Ureter (tissue), 1 donor: ENCODE measurements at places on chromosomes 5 and 9. TPM values are rescaled to one million over a fixed set of nuclear protein-coding genes. Genes with fewer than 3 reads are reported as not detected.

MZB1 gene
- total RNA-seq, result 12.9 TPM

PTPN3 gene
- 36.4 TPM for total RNA-seq

CDHR2 gene
- total RNA-seq, result not detected

CYLC2 gene
- not detected for total RNA-seq

CFAP77 gene
- not detected for total RNA-seq

TTC39B gene
- 18.6 TPM for total RNA-seq

ERBIN gene
- total RNA-seq, result 101 TPM

SCGB3A2 gene
- total RNA-seq, result not detected
